ENCODE measurements at places on chromosomes 6 and 20. TPM values are rescaled to one million over a fixed set of nuclear protein-coding genes. Genes with fewer than 3 reads are reported as not detected.

BPIFA1 gene
- not detected for total RNA-seq

DNA sequence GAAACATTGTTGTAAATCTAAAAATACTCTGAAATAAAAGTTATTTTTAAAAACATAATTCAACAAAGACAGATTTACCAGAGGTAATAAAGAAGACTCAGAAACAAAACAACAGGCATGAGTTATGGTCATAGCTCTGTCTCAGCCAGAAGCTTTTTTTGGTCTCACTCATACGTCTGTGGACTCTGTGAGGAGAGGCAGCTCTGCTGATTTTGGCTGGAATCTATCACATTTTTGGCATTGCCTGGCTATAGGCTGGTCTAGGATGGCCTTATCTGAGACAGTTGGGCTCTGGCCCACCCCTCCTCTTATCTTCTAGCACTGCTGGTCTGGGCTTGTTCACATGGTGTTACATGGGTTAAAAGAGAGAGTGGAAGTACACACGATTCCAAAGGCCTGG is 514.0 kb upstream of the BTBD3 start:
- DNase-seq, result no peak

GRCh38 chr6:340991-341827 is 48.9 kb downstream of the DUSP22 start:
- DNase-seq, result no peak

GRCh38 chr20:49612127-49612738 is 44.3 kb upstream of the PTGIS start:
- DNase-seq, result peak; percentile 82

MYLK4 gene
- total RNA-seq, result 1.1 TPM

TLDC2 gene
- not detected for total RNA-seq

DNA sequence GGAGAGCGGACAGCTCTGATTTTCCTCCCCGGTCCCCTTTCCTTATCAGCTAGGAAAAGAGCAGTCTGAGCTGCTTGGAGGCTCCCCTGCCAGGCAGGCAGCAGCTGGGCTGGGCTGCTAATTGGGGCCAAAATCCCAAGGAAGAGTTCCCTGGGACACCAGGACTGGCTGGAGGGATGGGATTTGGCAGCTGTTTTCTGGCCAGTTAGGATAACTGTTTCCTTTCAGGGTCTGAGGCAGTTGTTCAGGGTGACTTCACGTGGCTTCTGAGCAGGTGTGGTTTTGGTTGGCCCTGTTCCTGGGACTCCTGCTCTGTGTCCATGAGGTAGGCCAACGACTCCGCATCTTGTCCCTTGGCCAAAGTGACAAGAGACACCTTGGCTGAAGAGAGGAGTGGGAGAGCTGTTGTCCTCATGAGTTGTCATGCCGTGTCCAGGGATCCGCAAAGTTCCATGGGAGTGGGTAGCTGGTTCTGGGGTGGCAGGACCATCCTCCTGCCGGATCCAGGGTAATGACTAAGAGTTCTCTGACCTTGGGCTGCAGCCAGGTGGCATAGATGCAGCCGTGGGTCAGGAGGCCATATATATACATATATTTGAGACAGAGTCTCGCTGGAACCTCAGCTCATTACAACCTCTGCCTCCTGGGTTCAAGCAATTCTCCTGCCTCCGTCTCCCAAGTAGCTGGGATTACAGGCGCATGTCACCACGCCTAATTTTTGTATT is 21.2 kb downstream of the MRPS18A start:
- no peak for DNase-seq

DNMT3B gene
- 8.0 TPM for total RNA-seq

- peak; percentile 87 for DNase-seq
These were observed 59.3 kb downstream of the TBC1D7 start for GRCh38 chr6:13268913-13269518.

ZKSCAN8 gene
- total RNA-seq, result 27.2 TPM

DNA sequence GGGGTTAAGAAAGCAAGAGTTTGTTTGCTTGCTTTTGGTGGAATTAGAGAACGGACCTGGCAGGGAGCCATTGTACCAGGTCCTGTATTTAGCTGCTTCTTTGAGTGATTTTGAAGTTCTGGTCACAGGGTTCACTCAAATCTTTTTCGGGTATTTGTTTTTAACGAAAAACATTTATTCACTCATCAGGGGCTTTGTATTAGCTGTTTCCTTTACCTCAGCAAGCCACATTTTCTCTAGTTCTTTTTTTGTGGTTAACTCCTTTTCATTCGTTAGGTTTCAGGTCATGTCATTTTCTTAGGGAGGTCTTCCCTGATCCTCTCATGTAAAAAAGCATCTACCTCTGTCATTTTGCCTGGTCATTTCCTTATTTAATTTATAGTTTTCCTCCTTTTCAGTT is 1502.2 kb downstream of the GRIK2 start:
- no peak for DNase-seq

- no peak for DNase-seq
These were observed 95.9 kb downstream of the SAMD5 start for GRCh38 chr6:147604373-147604772.

GRCh38 chr6:24522228-24523176 is 27.7 kb downstream of the ALDH5A1 start:
- DNase-seq, result no peak

- no peak for DNase-seq
These were observed 481.3 kb upstream of the SULF2 start for GRCh38 chr20:48266571-48266970.

APCDD1L gene
- total RNA-seq, result 2.4 TPM

SEL1L2 gene
- total RNA-seq, result not detected

ATF6B gene
- total RNA-seq, result 102 TPM

ANGPT4 gene
- total RNA-seq, result not detected

TAGAP gene
- total RNA-seq, result not detected

DNA sequence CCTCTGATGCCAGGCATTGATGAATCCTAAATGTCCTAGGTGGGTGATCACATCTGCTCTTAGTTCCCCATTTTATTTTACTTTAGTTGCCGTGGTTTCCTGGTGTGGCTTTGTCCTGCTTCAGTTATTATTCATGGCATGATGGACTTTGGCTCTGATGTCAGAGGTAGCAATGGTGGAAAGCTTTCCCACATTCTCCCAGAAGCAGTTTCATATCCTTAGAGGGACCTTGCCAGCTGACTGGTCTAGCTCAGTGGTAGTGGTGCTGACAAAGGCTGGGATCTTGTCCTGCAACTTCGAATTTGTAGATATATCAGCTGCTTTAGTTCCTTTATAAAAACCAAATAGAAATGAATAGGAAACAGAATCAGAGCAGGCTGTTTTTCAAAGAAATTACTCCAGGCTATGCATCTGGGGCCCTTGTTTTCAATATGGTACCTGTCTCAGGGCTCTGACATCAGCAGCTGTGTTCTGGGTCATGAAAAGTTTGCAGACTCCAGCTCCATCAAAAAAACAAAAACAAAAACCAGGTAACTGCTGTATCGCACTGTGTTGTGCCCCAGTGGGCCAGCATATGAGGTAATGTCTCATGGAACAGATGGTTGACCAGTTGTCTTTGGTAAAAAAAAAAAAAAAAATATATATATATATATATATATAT is 133.7 kb downstream of the PLCB4 start:
- no peak for DNase-seq

RIPPLY2 gene
- total RNA-seq, result not detected

GRCh38 chr6:141174932-141175331 is 957.8 kb upstream of the GJE1 start:
- no peak for DNase-seq

PARD6B gene
- total RNA-seq, result 80.3 TPM

DNA sequence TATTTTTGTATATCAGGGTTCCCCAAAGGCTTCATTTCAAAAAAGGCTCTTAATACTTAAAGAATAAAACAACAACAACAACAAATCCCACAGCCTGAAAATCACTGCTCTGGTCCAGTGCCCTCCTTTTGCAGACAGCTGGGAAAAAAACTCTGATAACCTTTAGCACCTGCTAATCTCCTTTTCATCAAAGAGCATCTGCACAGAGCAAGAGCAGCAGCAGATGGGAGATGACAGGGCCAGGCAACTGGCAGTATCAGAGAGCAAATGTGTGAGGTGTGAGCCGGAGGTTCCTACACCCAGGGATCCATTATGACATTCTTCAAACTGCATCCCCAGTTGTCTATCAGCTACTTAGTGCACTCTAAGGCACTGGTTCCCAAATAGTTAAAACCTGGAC is 25.7 kb downstream of the TTI1 start:
- no peak for DNase-seq

CD93 gene
- 0.07 TPM for total RNA-seq

DNA sequence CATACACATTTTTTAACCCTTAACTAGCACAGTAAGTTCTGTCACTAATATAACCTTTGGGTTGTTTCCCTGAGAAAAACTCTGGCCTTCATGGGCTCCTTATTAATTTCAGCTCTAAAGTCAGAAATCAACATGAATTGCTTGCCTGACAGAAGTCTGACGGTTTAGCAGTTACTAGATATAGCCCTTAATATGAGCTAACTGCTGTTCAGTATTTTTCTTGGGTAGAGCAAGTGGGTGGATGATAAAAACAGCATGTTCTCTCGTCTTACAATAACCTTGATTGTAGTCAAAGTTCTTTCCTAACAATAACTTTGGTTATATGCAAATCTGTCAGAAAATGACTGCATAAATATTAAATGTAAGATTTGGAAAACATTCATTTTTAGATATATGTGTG is 81.0 kb downstream of the SH3BGRL2 start:
- DNase-seq, result no peak

DNA sequence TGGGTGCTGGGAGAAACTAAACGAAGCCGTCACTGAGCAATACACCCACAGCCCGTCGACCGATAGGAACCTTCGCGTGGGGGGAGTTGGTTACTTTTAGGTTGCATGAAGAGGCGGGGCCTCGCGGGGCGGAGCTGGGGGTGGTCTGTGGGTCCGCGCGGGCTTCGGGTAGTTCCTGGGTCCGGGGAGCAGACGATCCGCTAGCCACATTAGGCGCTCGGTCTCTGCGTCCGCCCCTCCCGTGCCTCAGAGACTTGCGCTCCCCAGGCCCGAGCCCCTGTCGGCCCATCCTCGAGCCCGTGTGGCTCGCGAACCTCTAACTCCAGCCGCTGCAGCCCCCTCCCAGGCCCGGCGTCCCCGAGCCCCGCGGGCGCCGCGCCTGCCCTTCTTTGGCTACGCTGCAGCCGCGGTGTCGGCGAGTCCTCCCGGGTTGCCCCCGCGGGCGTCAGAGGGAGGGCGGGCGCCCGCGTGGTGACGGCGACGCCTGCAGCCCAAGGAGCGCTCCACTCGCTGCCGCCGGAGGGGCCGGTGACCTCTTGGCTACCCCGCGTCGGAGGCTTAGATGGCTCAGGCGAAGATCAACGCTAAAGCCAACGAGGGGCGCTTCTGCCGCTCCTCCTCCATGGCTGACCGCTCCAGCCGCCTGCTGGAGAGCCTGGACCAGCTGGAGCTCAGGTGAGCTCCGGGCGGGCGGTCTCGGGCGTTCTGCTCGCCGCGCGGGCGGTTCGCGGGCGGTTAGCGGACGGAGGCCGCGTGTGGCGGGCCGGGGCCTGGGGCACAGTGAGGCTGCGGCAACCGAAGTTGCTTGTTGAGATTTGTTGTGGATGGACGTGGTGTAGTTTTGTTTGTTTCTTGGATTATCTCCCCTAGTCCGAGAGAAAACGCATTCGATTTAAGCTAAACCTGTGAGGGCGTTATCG is at the start of gene BAG2:
Gene BAG2 (plus strand): TSS at position 191 of the 920 bp plus-strand sequence. CDS start 372 bp downstream, at position 563.
- DNase-seq, result peak; percentile 73

Data from PC-9 (cell line).